ENCODE measurements at places on chromosomes 1 and 21.

DNA sequence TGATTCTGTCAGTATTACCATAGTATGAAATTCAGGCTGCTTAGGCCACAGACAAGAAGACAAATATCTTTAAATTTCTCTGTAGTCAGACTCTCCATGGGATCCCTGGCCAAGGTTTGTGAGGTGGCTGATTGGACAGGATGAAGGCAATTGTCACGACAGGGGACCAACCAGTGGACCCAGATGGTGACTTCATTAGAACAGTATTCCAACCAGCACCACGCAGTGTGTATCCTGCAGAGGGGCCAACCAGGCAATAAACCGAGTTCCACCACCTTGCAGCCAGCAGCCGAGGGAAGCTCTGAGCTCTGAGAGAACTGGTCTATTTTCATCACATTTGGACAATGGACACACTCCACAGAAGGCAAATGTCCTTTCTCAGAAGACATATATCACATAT, 16.1 kb downstream of the DSCAM start:
- no peak for DNase-seq

DNA sequence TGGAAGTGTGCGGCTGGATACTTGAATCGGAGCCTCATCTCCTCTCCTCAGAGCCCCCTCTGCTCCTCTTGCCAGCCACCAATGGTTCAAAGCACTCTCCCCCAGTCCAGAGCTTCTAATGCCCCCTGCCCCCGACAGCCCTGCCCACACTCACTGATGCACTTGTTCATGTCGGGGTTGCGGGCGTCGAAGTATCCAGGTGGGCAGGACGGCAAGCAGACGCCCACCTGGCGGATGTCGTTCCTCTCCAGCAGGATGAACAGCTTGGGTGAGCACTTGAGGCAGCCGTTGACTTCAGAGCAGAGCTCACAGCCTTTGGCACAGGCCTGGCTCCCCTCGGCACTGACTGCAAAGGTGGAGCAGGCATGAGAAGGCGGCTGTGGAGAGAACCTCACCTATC, 18.4 kb downstream of the RSPO1 start:
- no peak for DNase-seq

DNA sequence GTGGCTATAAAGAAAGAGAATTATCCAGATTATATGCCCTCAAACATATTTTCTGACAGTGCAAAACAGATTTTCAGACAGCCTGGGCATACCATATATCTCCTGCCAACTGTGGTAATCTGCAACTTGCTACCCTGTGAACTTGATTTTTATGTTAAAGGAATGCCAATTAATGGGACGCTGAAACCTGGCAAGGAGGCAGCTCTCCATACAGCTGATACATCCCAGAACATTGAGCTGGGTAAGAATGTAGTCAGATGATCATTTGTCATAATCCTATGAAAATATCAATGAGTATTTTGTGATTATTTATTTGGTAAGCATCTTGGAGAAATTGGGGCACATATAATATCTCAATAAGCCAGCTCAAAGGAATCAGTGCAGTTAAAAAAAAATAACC, 124.2 kb downstream of the VPS13D start:
- no peak for DNase-seq

DNA sequence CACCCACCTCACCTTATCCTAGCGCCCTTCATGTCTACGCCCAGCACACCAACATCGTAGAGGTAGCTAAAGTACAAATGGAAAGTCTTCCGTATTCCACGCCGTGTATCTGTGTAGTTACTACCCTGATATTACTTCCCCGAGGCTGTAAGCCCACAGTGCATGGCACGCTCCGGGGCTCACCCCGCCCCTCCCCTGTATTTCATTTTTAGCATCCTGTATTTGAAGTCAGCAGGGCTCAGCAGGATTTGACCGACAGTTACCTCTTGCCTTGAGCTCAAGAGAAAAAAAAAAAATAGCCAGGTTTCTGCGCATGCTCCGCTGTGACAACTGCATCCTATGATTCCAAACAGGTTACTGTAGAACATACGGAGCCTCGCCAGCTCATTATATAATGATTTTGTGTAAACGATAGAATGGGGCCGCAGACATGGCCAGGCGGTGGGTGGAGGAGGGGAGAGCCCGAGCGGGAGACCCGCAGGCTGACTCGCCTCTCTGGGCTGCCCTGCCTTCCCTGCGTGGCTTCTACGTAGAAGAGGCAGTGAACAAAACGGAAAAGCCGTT, 1.3 kb downstream of the ABCG1 start:
- DNase-seq = peak; percentile 91

- DNase-seq = no peak
Observed at GRCh38 chr1:240109920-240110636, 18.4 kb downstream of the FMN2 start.

GRCh38 chr1:218496561-218496960, 151.4 kb downstream of the TGFB2 start:
- no peak for DNase-seq
